ENCODE measurements at places on chromosomes 3 and 15.

GRCh38 chr3:133917144-133917543, 21.5 kb upstream of the RAB6B start:
- no peak for DNase-seq

GRCh38 chr15:69973102-69973714, 124.5 kb downstream of the TLE3 start:
- DNase-seq, result no peak

GRCh38 chr3:150388498-150389418, 19.3 kb upstream of the TSC22D2 start:
- no peak for DNase-seq

DNA sequence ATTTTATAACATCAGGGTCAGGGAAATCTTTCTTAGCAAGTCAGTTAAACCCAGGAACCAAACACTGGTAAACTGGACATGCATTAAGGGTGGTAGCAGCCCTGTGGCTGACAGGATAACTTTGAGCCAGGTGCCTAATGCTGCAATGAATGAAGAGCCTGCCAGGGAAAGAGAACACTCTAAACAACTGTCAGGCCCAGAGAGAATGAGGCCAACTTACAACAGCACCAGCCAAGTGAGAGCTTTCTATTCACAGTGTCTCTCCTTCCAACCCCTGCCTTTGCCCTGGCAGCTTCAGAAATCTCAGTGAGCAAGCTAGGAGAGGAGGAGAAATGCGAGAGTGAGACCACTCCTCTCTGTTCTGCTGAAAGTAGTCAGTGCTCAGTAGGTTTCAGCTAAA, 50.4 kb upstream of the ATP2C1 start:
- DNase-seq, result no peak

GRCh38 chr3:30353711-30354467, 252.5 kb upstream of the TGFBR2 start:
- peak; percentile 15 for DNase-seq

- DNase-seq, result no peak
Observed at GRCh38 chr3:46359733-46360493, 6.0 kb downstream of the CCR2 start.

GRCh38 chr15:26716069-26716468, 56.8 kb downstream of the GABRB3 start:
- no peak for DNase-seq

- no peak for DNase-seq
Observed at GRCh38 chr15:90873998-90874605, 5.7 kb downstream of the FURIN start.

DNA sequence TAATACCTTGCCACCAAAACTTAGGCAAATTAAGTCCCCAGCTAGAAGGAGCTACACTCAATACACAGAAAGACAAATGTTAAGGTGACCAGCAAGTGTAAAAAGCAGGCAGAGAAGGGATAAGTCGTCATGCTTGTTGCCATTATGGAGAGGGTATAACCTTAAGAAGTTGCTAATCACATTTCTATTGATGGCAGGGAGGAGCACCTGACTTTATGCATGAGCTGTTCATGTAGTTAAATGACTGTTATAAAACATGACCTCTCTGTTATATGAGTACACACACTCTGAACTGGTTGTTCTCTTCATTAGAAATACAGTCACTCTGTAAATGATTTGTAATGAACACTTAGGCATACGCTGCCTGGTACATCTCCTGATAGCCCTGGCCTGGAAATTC, 6.6 kb upstream of the CCNL1 start:
- no peak for DNase-seq

DNA sequence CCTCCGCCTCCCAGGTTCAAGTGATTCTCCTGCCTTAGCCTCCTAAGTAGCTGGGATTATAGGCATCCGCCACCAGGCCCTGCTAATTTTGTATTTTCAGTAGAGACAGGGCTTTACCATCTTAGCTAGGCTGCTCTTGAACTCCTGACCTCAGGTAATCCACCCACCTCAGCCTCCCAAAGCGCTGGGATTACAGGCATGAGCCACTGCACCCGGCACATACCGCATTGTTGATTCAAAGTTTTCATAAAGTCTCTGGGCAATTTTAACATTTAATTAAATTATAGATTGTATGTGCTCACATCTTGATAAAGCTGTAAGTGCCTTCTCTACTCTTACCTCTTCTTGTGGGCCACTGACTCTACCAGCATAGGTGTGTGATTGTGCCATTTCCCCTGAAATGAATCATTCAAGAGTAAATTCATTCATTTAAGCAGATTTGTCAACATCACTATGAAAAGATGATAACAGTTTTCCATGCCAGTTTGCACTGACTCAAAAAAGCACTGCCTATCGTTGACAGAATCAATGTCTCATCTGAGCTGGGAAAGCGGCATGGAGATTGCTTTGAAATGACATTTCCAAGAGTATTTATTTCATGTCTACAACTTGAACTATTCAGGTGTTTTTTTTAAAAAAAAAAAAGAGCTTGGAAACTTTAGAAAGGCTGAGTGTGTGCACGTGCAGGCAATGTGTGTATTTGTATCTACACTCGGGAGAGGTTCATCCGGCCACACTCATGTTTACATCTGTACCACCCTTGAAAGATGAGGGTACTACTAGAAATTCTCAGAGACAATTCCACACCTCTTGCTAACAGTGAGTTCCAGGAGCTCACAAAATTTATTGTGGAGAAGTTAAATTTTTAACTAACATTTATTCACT, 3.5 kb downstream of the BCL2A1 start:
- DNase-seq, result no peak

DNA sequence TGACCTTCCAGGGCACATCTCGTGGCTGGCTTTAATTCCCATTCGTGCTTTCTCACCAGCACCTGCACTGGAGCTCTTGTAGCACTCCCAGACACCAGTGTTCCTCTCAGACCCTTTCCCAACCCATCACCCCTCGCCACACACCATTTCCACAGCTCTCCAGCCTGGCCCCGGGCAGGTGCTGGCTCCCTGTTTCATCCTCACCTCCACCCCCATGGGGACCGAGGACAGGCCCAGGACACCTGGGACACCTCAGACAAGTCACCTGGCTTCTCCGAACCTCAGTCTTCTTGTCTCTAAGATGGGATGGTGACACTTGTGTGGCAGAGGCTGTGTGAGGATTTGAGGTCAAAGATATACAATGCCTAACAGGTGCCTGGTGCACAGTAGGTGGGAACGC, 27.4 kb upstream of the GP9 start:
- no peak for DNase-seq

GRCh38 chr3:150081084-150081483, 110.4 kb upstream of the PFN2 start:
- DNase-seq, result no peak

- no peak for DNase-seq
Observed at GRCh38 chr3:41507336-41508062, 308.2 kb downstream of the CTNNB1 start.

- DNase-seq, result no peak
Observed at GRCh38 chr15:88842156-88842555, 38.9 kb downstream of the ACAN start.

DNA sequence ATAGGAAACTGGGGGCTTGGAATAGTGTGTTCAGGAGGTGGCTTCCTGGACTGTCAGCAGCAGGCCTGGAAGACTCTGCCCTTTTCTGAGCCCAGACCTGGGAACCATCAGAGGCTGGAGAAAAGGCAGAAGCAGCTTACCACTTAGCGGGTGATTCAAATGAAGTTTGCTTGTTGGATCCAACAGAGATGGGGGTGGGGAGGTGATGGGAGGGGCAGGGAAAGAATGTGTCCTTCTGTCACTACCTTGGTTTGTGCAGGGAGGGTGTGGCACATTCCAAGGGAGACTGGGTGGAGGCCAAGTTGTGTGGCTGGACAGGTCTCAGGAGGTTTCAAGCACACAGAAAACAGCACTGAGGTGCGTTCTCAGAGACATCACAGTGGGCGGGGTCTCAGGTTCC, 58.8 kb downstream of the TRAK1 start:
- DNase-seq, result no peak

DNA sequence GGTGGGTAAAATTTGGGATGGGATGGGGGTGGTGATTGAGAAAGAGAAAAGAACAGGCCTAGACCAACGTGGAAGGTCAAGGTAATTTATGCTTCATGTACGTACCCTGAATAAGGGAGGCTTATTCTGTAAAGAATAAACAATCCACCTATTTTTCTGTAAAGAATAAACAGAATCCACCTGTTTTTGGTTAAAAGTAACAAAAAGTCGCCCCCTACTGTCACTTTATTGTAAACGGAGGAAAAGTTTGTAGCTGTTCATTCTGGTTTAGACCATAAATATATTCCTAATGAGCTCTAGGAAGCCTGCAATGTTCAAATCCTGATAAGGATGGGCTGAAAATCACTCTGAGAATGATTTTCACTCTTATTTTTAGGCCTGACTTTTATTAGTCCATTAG, 23.5 kb upstream of the SQOR start:
- DNase-seq, result no peak

- no peak for DNase-seq
Observed at GRCh38 chr15:35320911-35321310, 225.1 kb downstream of the DPH6 start.

DNA sequence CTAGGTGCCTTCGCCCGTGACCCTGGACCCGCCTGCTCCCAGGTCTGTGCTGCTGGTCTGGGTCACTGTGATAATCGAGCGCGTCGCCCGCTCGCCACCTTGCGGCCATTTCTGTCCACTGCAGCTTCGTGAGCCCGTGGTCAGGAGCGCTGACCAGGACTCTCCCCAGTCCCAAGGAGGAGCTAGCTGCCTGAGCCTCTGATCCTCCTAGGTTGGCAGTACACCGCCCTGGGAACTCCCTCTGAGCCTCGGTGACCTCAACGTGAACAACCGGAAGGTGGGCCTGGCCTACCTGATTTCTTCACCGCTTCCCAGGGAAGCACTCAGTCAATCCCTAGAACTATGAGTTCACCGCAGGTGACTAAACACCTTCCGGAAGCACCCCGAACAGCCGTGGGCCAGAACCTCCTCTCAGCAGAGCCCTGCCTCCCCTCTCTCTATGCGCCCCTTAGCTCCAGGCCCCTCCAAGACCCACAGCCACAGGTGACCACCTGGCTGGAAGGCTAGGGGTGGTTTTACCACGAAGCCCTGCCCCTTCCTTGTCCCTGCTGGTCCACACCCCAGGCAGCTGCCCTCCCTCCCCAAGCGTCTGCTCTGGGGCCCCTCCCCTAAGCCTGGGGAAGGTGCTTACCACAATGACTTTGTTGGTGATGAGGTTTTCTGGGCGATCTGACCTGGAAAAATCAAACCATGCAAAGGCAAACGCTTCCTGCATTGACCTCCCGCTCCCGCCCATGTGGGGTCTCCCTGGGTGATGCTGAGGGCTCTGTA, 9.7 kb downstream of the PLA2G4D start:
- peak; percentile 15 for DNase-seq

- DNase-seq, result no peak
Observed at GRCh38 chr3:188950832-188951489, 220.8 kb upstream of the TPRG1 start.

GRCh38 chr15:94286583-94286982, 55.2 kb downstream of the MCTP2 start:
- DNase-seq, result no peak

GRCh38 chr15:20348291-20348899, 193.2 kb downstream of the GOLGA6L6 start:
- DNase-seq, result no peak

GRCh38 chr15:88506628-88507027, 39.1 kb downstream of the MRPS11 start:
- no peak for DNase-seq

GRCh38 chr15:28969511-28970085, 83.8 kb downstream of the APBA2 start:
- DNase-seq, result no peak

DNA sequence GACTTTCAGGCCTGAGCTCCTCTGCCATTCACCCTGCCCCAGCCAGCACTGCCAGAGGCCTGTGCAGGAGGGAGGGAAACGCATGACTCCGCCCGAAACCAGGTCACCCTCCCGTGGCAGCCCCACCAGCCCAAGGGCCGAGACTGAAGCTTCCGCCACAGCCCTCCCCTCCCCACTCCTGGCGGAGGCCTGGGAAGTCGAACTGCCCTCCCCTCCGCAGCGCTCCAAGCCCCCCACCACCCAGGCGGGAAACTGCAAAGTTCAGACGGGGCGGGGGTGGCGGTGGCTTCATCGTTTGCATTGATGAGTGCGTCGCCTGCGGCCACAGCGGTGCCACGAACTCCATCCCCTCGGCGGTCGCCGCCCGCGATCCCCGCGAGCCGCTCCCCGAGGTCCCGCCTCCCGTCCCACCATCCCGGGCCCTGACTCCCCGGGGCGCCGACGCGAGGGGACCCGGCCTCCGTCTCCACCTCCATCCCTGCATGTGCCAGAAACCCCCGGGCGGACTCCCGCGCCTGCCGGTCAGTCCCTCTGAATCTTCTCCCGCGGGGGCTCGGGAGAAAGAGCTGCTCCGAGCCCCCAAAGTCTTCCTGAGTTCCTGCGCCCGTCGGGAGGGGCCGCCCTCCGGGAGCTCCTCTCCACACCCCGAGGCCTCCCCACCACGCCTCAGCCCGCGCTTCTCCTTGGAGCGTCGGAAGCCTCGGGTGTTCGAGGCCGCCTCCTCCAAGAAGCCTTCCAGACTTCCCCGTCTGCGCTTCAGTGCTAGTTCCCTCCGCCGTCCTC, 698 bp downstream of the MELTF start:
- no peak for DNase-seq

- no peak for DNase-seq
Observed at GRCh38 chr15:29924750-29925149, 102.5 kb upstream of the TJP1 start.

- DNase-seq, result no peak
Observed at GRCh38 chr3:138349926-138350665, 1.7 kb downstream of the MRAS start.

GRCh38 chr3:193693774-193694173, 100.8 kb downstream of the OPA1 start:
- DNase-seq, result no peak

- no peak for DNase-seq
Observed at GRCh38 chr3:109028753-109029152, 75.1 kb upstream of the GUCA1C start.

DNA sequence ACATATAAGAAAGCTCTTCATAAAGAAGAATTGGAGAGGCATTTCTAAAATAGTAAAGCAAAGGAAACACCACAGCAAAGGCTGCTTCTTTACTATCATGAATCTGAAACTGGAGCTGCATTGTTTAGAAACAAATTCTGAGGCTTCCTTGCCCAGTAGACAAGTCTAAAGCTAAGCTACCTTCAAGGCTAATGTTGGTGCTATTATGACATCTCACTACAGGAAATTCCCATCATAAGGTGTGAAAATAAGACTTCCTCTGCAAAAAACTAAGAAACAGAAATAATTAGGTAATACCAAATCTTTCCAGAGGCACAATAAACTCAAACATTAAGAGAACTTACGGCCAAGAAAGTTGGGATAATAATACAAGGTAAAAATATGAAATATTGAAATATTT, 89.9 kb upstream of the P3H2 start:
- DNase-seq, result no peak

DNA sequence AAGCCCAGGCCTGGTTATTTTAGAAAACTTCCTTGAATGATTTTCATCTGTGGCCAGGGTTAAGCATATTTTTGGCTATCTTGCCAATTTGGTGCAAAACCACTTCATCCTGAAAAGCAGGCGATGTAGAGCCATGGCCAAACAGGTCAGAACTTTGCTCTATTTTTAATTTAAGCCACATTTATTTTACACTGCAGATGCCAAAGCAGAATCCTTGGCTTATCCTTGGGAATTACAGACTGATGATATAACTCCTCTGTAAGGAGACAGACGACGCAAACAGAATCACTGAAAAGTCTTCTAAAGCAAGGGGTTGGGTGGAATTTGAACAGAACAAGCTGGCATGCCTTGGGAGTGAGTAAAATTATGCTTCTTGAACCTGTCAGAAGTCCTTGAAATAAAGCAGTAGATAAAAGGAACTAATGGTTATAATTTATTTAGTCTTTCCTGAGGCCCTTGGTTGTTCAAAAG, 121.9 kb downstream of the CHST2 start:
- no peak for DNase-seq

Measured in effector CD8-positive, alpha-beta T cell (primary cell).